ENCODE measurements at places on chromosomes 12 and 14.

DNA sequence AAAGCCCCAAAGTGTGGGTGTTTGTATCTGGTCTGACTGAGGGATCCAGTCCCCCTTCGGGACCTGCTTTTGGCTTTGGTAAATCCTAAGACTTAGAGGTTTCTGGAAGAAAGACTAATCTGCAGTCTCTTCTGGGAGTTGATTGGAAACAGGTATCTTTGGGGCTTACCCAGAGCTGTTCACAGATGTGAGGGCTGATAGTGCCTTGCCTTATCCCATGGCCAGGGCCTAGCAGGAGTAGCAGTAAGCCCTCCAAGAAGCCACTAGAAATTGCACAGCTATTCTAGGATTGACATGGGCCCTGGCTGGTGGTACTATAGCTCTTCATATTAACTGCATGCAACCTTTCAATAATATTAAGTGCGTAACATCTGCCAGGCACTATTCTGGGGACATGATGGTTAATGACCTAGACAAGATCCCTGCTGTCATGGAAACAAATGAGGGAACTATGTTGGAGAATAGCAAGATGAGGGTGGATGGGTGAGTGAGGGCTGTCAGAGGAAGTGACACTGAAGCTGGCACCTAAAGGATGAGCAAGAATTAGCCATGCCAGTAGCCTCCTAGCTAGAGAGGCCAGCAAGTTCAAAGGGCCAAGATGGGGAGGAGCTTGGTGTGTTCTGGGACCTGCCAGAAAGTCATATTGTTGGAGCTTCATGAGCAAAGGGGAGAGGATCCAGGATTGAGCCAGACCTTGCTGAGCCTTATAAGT is 71.7 kb downstream of the CRADD start:
- DNase-seq = no peak

GRCh38 chr12:11811008-11811407 is 161.5 kb downstream of the ETV6 start:
- DNase-seq = no peak

- no peak for DNase-seq
Measured at GRCh38 chr12:57624441-57625220, 8.4 kb downstream of the B4GALNT1 start.

DNA sequence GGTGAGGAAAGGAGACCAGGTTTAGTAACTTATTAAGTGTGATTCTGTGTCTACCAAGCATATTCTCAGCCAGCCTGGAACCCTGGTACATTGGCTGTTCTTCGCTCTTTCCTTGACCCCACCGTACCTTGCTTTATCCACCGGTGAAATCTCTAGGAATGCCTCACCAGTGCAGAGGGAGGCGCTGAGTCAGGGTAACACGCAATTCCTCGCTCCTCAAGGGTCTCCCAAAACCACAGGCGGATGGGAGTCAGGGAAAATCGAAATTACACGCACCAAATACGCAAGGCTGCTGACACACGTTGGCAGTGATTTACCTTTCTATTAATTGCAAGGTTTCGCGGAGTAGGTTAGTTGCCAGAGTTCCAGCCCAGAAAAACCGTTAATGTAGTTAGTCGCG is 845 bp downstream of the L3HYPDH start:
- DNase-seq = no peak

- no peak for DNase-seq
Measured at GRCh38 chr12:1816730-1817348, 3.5 kb upstream of the LRTM2 start.

DNA sequence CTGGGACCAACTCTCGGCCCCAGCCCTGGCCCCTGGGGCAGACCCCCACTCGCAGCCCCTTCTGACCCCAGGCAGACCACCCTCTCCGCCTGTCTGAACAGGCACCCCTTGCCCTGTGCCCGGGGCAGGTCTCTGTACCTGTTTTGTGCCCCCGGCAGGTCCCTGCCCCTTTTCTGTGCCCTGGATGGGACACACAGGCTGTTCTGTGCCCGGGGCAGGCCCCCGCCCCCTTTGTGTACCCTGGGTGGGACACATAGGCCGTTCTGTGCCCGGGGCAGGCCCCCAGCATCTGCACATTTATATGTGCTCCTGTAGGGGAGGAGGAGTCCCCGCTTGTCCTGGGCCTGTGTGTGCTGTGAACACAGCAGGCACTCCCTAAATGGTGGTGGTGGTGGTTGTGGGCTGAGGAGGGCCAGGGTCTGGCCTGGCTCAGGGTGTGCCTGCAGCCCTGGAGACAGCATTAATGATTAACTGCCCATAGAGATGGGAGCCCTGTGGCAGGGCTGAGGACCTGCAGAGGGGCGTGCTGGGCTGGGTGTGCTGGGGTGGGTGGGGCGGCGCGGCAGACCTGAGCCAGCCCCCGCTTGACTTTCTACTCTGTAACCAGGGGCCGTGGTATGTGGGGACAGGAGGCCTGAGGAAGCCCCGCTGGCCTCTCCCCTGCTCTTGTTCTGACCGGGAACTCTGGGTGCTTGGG is 3.7 kb downstream of the FBRSL1 start:
- no peak for DNase-seq

GRCh38 chr12:470133-470532 is 10.4 kb downstream of the B4GALNT3 start:
- DNase-seq = no peak

GRCh38 chr12:75721796-75722195 is 210.4 kb upstream of the KRR1 start:
- no peak for DNase-seq

DNA sequence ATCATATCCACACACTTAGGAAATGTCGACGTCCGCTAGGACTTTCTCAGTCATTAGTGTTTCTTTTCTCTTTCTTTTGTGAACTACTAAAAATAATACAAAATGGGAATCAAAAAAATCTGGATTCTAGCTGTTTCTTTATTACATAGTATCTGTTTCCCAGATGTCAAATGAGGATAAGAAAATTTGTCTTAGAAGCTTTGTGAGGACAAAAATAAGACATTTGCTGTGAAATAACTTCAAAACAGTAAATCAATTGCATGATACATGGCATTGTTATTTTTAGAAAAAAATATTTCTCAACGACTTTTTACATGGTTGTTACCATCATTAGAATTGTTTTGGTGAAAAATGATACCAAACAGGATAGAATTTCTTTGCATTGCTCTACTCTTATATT is 71.4 kb upstream of the IFNG-AS1 start:
- DNase-seq = no peak

Measured in left colon (tissue), 2 donors.